ENCODE measurements at places on chromosomes 7 and 10.

GRCh38 chr7:135775230-135775629, 26.6 kb upstream of the FAM180A start:
- no peak for DNase-seq

GRCh38 chr7:151961536-151961935, 5.3 kb downstream of the GALNTL5 start:
- no peak for DNase-seq

DNA sequence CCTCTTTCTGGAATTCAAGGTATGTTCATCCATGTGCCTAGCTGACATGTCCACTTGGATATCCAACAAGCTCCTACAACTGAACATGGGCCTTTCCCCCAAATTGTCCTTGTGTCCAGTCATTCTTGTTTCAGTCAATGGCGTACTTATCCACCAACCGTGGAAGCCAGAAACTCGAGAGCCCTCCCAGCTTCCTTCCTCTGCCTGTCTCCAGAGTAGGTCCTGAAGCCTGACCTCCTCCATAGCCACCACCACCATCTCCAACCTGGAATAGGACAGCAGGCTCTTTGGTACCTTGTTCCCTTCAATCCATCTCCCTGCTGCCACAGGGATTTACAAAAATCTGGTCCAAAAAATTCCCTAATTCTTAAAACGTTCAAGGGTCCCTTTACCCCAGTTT, 305.1 kb downstream of the RPS24 start:
- DNase-seq, result no peak

GRCh38 chr7:101957744-101958525, 140.5 kb downstream of the CUX1 start:
- no peak for DNase-seq

GRCh38 chr10:7945469-7946187, 108.9 kb upstream of the GATA3 start:
- DNase-seq, result no peak

- DNase-seq, result peak; percentile 82
Measured at GRCh38 chr7:47474937-47475879, 106.7 kb downstream of the TNS3 start.

- DNase-seq, result no peak
Measured at GRCh38 chr7:45075871-45076796, 12.6 kb downstream of the NACAD start.

DNA sequence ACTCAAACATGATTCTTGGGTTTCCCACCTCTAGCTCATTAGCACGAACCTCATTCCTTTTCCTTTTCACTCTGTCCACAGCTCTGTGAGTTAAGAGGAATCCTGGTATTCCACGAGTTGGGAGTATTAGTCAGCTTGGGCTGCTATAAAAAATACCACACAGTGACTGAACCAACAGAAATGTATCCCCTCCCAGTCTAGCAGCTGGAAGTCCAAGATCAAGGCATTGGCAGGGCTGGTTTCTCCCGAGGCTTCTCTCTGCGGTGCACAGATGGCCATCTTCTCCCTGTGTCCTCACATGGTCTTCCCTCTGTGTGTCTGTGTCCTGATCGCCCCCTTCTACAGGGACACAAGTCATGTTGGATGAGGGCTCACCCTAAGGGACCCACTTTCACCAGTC, 261.6 kb downstream of the TNS3 start:
- DNase-seq, result no peak

GRCh38 chr7:127252778-127253280, at the start of gene GRM8:
Gene GRM8, minus strand, starts transcription at chr7:127252941.
- DNase-seq, result peak; percentile 46

GRCh38 chr10:82150123-82150900, 275.3 kb downstream of the NRG3 start:
- DNase-seq, result peak; percentile 4

GRCh38 chr7:91789558-91789957, 90.9 kb downstream of the MTERF1 start:
- no peak for DNase-seq

- DNase-seq, result no peak
Measured at GRCh38 chr10:47040681-47041080, 129.5 kb downstream of the PTPN20 start.

GRCh38 chr7:111132833-111133232, 41.9 kb downstream of the LRRN3 start:
- no peak for DNase-seq

GRCh38 chr7:3175285-3175902, 125.7 kb upstream of the SDK1 start:
- DNase-seq, result no peak

DNA sequence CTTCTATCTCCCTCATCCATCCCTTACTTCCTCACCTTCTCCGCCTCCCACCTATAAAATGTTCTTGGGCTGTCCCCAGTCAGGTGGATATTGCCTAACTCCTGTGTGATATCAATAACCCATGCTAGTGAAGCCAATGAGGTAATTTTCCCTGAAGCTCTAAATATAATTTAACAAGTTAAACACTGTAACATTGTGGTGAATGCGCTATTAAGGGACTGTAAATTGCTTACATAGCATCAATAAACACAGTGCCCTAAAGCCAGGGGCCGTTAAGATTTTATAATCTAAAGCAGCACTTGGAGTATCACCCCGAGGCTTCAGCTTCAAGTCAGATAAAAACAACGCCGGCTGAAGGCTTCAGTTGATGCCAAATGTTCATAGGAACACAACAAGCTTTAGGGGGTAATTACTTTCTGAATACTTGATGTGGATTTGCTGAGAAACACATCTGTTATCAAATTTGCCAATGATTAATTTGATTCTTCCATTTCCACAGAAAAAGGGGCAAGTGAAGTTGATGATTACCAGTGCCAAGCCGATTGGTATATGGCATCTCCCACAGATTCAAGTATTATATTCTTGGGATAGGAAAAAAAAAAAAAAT, 138.4 kb downstream of the CREB5 start:
- no peak for DNase-seq

- no peak for DNase-seq
Measured at GRCh38 chr7:19069842-19070241, 47.6 kb downstream of the TWIST1 start.

GRCh38 chr7:70042533-70042932, 444.3 kb downstream of the AUTS2 start:
- no peak for DNase-seq

DNA sequence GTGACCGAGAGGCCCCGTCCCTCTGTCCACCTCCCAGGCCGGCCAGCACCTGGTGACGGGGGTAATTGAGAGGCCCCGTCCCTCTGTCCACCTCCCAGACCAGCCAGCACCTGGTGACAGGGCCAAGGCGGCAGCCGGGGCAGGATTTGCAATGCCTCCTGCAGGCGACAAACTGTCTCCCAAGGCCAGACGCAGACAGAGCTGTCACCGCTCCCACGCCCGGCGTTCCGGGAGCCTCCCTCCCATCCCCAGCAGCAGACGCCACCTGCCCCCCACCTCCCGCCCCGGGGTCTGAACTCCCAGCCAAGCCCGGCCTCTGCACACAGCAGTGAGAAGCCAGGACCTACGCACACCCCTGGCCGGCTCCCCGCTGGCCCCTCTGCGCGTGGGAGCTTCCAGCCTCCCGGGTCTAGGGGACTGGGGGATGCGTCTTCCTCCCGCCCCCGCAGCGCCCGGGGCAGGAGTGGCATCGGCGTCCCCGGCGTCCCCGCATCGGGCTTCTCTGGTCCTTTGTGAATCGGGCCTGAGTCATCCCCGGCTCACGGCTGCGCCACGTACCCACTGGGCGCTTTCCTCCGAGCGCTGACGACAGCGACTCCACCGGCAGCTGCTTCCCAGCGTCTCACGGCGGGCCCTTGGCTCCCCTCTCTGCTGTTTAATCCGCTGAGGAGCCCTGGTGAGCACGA, 95.1 kb upstream of the DIP2C start:
- DNase-seq, result peak; percentile 45

DNA sequence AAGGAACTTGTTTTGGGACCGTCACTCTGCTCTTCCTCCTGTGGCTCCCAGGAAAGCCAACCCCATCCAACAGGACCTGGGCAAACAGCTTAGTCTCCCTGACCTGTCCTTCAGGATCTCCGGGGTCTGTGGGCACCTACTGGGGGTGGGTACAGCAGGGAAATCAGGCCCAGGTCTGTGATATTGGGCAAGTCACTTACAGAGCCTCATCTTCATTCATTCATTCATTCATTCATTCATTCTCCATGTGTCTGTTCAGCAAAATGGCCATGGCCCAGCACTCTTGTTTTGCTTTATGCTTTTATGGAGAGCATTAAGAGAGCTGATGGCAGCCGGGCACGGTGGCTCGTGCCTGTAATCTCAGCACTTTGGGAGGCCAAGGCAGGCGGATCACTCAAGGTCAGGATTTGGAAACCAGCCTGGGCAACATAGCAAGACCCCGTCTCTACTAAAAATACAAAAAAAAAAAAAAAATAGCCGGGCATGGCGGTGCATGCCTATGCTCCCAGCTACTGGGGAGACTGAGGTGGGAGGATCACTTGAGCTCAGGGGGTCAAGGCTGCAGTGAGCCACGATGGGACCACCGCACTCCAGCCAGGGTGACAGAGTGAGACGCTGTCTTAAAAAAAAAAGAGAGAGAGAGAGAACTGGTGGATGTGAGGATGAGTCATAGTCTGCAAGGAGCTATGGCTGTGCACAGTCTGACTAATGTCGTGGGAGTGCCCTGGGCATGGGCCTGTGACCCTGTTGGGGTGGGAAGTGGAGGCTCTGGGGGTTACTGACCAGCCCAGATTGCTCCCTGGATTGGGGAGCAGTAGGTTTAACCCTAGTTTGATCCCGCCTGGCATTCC, 54.3 kb downstream of the CLIP2 start:
- no peak for DNase-seq

- no peak for DNase-seq
Measured at GRCh38 chr7:73342645-73343044, 14.7 kb downstream of the FKBP6 start.

- no peak for DNase-seq
Measured at GRCh38 chr7:108442039-108442568, 14.1 kb downstream of the NRCAM start.

DNA sequence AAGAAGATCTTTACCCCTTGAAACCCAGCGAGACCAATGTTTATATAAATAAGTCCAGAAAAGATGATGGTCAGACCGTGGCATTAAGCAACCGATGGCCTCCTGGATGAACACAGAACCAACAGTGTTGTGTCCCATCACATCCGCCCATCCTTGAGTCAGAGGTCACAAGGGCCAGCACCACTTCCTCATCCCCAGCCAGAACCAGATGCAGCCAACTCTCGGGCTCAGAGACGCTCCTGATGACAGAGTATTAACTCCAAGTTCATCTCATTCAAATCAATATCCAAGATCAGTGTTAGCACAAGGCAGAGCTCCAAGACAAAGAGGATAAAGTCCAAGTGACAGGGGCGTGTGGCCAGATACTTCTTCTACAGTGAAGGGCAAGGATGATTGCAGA, 63.5 kb downstream of the FAM53B start:
- DNase-seq, result no peak

DNA sequence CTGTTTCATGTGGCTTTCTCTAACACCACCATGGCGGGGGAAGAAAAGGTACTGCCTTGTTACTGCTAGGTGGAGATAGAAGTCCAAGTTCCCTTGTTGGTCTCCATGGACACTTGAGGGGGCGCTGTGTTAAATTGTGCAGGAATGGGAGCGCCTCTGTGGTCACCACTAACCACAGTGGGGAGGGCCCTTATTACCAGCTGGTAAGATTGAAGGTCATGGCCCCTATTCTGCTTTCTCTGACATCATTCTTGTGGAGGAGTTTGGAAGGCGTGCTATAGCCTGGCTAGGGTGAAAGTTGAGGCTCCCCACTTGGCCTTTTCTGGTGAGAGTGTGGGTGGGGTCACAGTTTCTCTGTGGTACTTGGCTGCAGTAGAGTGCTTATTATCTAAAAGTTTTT, 14.9 kb upstream of the MXI1 start:
- DNase-seq, result no peak

DNA sequence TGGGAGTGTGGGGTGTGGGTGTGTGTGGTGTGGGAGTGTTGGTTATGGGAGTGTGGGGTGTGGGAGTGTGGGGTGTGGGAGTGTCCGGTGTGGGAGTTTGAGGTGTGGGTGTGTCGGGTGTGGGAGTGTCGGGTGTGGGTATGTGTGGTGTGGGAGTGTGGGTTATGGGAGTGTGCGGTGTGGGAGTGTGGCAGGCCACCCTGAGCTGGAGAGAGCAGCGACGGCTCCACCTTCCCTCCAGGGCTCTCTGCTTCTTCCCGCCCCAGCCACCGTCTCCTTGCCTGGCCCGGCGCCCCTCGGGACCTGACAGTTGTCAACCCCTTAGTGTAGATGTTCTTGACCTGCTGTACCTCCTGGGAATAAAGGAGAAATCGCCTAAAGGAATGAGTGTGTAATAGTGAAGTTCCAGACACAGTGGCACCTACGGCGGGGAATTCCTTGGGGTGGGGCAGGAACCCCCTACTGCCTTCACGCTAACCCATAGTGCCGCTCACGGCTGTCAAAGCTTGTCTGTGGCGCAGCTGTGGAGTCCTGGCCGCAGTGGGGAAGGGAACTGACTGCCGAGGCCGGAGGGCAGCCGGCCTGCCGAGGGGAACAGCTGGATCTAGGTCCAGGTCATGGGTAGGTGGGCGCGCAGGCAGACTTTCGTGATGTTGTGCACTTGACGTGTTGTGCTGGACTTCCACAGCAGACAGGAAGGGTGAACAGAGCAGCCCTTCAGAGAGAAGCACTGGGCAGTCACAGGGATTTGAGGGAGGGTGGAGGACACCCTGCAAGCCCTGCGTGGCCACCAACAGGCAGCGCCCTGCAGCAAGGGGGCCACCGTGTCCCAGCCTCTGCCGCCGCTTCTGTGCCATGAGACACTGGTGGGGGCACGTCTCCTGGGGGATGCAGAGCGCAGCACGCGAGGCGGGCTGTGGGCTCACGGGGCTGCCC, 49.0 kb upstream of the EN2 start:
- DNase-seq, result no peak

GRCh38 chr7:26668821-26669220, 195.6 kb downstream of the SKAP2 start:
- no peak for DNase-seq
